Posterior vena cava (tissue), 2 donors: ENCODE measurements at places on chromosomes 1 and 21. TPM values are rescaled to one million over a fixed set of nuclear protein-coding genes. Genes with fewer than 3 reads are reported as not detected.
A peak's percentile ranks its signal among the peaks of the same experiment; 100 is the strongest.

Gene CSF3R
- total RNA-seq: 19.6 TPM

Gene FAM76A
- total RNA-seq: 16.5 TPM

Gene ETNK2
- 12.3 TPM for total RNA-seq

Gene EPHA2
- total RNA-seq: 15.4 TPM

DNA sequence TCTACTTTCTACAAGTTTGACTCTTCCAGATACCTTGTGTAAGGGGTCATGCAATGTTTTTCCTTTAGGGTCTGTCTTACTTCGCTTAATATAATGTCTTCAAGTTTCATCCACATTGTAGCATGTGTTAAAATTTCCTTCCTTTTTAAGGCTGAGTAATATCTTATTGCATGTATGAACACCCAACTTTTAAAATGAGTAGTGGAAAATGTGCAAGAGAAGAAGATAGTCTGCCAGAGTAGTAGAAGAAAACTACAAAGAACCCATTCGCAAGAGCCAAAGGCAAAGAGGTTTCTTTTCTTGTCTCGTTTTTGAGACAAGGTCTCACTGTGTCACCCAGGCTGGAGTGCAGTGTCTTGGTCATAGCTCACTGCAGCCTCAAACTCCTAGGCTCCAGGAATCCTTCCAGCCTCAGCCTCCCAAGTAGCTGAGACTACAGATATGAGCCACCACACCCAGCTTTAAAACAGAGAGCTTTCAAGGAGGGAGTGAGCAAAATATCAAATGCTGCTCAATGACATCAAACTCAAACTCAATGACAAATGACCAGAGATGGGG lies 9.4 kb downstream of the IL23R start:
- no peak for DNase-seq

DNA sequence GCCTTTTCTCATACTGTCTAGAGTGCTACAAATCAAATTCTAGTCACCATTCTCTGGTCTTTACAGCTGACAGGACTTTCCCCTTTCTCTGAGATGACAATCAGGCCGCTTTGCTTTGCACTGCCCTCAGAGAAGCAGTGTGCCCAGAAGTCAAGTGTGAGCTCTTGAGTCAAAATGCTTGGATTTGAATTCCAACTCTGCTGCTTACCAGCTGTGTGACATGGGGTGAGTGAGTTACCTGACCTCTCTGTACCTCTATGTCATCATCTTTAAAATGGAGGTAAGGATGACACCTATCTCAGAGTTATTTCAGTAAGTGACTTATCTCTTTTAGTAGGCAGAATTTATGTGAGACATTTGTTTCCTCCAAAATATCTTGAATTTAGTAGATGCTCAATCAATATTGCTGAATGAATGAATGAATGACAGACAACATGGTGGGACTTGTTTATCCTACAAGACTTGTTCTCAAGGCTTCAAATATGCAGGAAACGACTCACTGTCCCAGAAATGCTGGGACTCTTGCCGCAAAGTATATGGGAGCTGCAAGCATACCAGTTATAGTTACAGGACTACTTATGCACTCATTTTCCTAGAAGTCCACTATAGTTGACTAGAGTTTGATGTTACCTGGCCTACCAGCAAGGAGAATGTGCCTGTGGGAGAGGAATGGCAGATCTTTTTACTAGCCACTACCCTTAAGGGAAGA lies 38.1 kb upstream of the A3GALT2 start:
- no peak for DNase-seq

DNA sequence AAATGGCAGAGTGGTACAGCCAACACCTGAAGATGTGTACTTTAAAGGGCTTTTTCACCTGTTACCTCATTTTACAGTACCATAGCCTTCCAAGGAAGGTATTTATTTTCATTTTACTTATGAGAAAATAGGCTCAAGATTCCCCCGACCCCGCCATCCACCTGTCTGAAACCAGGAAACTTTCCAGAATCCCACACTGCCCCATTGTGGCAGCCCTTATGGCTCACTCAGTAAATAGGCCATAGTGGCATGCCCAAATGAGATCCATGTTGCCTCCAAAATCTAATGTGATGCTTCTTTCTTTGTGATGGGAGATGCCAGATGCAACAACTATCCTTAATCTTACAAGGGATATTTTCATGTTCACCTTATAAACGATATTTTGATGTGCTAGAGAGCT lies 97.8 kb downstream of the EBNA1BP2 start:
- DNase-seq: no peak

GRCh38 chr1:235513495-235514366 lies 9.5 kb upstream of the B3GALNT2 start:
- DNase-seq: no peak

DNA sequence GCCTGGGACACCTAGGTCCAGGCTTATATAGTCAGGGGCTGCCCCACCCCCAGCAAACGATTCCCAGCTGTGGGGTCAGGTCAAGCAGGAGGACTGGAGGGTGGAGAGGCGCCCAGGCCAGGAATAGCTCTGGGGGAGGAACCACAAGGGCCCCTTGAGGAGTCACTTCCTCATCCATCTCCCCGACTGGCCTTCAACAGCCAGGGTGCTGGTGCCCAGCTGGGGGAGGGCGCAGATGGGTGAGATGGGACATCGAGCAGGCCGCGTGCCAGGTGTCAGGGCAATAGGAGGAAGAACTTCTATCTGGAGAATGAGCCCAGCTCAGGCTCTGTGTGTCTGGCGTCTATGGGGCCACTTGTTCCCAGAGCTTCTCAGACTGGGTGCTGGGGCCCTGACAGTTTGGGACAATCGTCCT lies 208 bp upstream of the MYBPH start:
- DNase-seq: peak; percentile 75

GRCh38 chr1:31730336-31731048 lies 26.7 kb upstream of the COL16A1 start:
- DNase-seq: no peak

DNA sequence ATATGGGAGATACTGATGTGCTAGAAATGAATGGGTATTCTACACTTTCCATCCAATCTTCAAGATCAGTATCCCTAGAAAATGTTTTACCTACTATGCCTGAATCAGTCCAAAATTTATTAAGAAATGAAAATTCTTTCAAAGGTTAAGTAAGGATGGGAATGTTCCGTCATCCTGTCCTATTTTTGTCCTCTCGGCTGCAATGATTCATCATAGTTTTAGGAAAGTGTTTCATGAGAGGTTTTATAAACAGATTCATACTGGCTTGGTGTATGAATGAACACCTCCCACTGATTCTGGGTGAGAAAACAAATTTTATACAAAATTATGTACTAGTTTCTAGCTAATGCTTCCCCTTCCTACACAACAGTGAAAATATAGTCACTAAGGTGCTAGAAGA lies 504.6 kb upstream of the NR5A2 start:
- DNase-seq: no peak

DNA sequence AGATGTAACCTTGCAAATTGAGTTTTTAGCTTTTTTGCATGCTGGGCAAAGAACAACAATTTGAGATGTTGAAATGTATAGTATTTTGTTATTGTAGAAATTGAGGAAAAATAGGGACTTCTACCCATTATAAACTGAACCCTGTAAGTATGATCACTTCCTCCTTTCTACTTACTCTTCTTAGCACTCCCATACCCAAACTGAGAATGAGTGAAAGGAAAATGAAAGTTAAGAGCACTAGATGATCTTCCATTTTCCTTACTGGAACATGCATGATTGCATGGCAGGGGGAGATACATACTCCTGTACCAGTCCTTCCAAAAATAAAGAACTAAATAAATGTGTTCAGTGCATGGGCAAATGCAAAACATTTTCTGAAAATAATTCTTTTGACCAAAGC lies 107.4 kb upstream of the KIAA1614 start:
- no peak for DNase-seq

- DNase-seq: no peak
Observed at GRCh38 chr1:227845147-227845458, 29.6 kb downstream of the PRSS38 start.

DNA sequence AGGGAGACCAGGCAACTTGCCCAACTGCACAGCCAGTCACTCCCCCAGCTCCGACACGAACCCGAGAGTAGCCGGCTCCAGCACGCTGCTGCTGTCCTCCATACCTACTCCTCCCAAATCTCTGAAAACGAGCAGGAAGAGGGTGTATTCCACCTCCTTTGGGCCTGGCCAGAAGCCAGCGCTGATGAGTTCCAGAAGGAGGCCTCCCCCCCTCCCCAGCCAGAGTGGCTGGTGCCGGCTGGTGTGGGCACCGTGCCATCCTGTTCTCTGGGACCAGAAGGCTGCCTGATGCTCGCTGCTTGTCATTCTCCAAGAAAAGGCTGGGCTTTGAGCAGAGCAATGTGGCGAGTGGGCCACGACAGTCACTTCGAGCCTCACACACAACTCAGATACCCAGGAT lies 22.2 kb downstream of the KCNN3 start:
- peak; percentile 78 for DNase-seq

DNA sequence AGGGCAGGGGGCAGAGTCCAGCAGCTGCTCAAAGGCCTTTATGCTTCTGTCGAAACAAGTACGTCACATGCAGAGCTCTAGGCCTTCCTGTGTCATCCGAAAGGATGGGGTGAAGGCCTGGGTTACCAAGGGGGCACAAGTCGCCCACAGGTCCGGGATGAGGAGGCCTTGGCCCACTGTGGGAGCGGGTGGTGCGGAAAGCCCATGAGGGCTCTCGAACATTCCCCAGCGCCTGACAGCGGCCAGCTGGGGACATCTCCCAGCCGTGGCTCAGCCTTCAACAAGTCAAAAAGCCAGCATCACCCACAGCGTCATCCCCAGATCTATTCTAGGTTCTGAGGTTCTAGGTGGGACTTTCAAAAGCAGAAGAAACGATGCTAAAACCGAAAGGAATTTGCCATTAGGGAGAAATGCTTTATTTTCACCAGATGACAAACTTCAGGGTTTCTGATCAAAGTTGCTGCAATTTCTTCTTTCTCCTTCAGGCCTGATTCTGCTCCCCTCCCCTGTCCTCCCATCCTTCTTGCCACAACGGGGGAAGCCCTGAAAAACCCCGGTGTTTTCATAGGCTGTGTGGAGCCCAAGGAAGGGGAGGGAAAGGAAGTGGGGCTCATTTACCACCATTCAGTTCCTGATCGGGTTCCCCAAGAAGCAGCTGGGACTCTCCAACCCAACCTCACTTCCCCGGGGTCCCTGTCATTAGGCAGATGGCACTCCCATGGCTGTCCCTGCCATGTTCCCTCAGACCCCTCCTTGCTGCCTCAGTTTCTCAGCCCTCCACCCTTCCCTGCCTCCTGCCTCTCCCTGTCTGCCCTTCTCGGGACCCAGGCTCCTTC lies 17.6 kb downstream of the GPR137B start:
- DNase-seq: no peak

DNA sequence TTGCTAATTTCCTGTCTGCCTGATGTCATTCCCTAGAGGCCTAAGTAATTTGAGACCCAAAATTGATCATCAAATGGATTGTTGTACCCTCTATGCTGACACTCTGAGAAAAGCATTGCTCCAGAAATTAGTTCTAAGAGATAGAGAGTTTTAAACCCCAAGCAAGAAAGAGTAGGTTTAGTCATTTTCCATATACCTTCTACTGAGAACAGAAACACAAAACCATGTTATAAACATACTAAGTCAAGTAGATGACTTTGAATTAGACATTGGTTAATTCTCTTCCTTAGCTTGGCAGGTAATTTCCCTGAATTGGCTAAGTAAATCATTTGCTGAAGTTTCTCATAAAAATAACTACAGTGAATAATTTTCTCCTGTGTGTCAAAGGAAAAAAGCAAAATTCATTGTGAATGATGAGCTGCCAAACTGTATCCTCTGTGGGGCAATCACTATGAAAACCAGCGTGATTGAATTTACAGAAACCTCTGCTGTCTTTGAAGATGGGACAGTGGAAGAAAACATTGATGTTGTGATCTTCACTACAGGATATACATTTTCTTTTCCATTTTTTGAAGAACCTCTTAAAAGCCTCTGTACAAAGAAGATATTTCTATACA lies 20.1 kb downstream of the FMO4 start:
- DNase-seq: no peak

- no peak for DNase-seq
Observed at GRCh38 chr21:39060485-39061083, 122.7 kb downstream of the PSMG1 start.

- no peak for DNase-seq
Observed at GRCh38 chr1:211355873-211356272, 29.2 kb downstream of the TRAF5 start.

- peak; percentile 32 for DNase-seq
Observed at GRCh38 chr1:117629625-117630422, 24.0 kb downstream of the TENT5C start.

DNA sequence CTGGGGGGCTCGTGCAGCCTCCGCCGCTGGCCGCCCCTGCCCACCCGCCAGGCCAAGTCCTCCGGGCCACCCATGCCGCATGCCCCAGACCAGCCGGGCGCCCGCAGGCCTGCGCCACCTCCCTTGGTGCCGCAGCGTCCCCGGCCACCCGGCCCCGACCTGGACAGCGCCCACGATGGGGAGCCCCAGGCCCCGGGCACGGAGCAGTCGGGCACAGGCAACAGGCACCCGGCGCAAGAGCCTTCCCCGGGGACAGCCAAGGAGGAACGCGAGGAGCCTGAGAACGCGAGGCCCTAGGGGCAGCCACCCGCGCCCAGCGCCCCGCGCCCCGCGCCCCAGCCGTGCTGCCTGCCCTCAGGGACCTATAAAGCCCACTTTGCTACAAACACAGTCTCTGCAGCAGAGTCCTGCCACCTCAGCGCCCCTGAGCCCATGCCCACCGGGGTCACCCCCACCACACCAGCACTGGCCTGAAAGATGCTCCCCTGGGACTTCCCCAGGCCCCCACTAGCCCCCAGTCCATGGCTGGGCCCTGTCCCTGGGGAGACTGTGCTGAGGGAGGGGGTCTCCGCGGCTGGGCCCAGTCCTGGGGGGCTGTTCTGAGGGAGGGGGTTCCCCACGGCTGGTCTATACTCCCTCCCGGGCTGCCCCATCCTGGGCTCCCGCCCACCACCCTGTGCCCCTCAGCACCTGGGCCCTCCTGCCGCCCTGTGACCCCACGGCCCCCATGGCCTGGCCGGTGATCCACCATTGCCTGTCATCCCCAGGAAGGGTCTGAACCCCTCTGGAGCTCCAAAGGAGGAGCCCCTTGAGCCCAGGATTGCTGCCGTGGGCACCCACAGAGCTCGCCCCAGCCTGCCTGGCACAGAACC lies 8.6 kb downstream of the TNFRSF18 start:
- peak; percentile 76 for DNase-seq

- no peak for DNase-seq
Observed at GRCh38 chr1:90704817-90705216, 12.3 kb downstream of the BARHL2 start.

- DNase-seq: no peak
Observed at GRCh38 chr1:229456016-229456415, 22.1 kb upstream of the ACTA1 start.

- peak; percentile 80 for DNase-seq
Observed at GRCh38 chr1:1080122-1080757, 6.1 kb upstream of the RNF223 start.

DNA sequence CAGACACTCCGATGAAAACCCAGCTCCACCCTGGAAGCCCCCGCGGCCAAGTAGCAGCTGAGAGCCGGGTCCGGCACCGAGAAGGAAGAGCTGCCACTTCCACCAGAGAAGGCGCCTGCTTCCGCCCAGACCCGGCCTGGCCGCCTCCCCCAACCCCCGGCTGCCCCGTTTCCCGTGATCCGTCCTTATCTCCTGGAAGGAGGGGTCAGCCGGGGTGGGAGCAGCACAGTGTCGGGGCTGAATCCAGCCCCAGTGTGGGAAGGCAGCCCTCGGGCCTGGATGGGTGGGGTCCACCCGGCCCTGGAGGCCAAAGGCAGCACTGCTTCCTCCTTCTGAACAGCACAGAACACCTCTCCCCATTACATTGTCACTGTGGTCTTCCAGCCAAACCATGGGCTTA lies 69.4 kb downstream of the MEGF6 start:
- DNase-seq: no peak

GRCh38 chr1:10814312-10814711 lies 17.9 kb upstream of the CASZ1 start:
- no peak for DNase-seq
